Naive thymus-derived CD4-positive, alpha-beta T cell (primary cell): ENCODE measurements at places on chromosomes 3 and 15.

DNA sequence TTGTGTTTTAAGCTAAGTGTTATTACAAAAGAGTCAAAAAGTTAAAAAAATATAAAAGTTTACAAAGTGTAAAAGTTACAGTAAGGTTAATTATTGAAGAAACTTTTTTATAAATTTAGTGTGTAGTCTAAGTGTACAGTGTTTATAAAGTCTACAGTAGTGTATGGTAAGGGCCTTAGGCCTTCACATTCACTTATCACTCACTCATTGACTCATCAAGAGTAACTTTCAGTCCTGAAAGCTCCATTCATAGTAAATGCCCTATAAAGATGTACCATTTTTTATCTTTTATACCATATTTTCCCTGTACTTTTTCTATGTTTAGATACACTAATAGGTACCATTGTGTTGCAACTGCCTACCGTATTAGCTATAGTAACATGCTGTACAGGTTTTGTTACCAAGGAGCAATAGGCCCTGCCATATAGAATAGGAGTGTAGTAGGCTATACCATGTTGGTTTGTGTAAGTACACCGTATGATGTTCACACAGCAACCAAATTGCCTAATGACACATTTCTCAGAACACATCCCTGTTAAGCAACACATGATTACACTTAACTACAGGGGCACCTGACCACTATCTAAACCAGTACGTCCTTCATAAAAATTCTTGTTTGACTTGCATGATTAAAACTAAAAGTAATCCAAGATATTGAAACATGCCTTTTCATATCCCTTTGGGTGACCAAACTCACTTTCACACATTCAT lies 17.2 kb downstream of the RAD18 start:
- no peak for DNase-seq

- no peak for DNase-seq
Observed at GRCh38 chr15:87450314-87450713, 806.2 kb downstream of the NTRK3 start.

GRCh38 chr15:49501586-49501985 lies 78.5 kb downstream of the FGF7 start:
- no peak for DNase-seq

DNA sequence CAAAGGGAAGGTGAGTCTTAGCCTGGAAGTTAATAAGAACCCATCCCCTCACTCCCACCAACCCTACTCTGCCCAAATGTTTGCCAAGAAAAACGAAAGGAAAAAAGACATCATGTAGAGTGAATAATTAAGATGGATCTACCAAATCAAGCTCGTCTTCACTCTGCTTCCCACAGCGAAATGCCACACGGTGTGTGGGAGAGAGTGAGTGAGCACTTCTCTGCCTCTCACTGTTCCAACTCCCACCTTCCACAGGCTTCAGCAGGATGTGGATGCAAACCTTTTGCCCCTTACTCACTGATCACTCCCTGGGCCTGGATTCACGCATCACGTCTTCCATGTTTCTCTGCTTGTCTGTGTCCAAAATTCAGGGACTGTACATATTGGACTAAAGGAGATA lies 85.4 kb downstream of the WDR76 start:
- DNase-seq = no peak

DNA sequence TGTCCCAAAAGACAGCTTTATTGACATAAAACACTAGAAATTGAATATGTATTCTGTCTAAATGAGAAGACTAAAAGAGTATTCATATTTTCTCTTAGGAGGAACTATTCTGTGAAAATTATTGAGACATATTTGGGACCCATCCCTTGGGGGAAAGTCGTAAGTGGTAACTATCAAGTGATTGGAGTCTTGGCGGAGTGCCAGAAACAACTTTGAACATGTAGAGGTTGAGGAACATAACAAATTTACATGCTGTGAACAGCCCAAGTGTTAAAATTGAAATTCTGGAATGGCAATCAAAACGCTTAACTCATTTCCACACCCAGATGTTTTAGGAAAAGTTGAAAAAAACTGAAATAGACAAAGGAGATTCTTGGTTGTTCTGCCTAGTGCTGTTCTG lies 1034.6 kb downstream of the NSUN3 start:
- no peak for DNase-seq

DNA sequence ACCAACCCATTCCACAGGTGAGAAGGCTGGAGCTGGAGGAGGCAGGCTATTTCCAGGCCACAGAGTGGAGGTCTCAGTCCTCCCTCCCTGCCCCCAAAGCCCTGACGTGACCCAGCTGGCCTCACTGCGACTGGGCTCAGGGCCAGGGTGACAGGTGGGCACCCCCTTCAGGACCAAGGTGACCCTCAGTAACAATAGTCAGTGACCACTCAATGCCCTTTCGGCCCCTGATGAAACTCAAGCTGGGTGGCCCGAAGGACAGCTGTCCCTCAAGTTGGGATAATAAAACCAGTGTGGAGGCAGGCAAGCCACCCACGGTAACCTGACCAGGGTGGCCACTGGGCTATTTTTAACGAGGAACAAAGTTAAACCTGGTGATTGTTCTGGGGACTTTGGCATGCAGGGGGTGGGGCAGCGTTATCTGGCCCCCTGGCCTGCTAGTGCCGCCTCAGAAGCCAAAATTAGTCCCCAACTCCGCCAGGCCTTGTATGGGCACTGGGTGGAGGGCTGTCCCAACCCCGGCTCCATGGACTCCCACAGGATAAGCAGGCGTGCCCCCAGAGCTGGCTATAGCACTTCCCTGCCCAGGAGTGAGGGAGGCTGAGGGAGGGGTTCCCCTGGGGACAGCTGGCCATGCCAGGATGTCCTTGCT lies 1.1 kb downstream of the TNNC1 start:
- no peak for DNase-seq

DNA sequence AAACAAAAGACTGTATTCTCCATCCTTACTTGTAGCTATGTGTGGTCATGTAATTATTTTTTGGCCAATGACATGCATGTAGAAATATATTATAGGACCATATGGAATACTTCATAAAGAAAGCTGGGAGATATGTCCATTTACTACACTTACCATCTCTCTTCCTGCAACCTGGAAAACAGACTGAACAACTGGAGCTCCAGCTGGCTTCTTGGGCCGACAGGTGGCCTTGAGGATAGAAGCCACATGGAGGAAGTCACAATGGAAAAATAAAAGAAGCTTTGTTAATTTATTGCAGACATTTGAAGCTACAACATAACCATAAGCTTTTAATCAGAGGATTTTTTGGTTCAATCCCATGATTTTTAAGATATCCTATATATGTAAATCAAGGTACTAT lies 167.9 kb upstream of the CBLB start:
- DNase-seq = no peak

DNA sequence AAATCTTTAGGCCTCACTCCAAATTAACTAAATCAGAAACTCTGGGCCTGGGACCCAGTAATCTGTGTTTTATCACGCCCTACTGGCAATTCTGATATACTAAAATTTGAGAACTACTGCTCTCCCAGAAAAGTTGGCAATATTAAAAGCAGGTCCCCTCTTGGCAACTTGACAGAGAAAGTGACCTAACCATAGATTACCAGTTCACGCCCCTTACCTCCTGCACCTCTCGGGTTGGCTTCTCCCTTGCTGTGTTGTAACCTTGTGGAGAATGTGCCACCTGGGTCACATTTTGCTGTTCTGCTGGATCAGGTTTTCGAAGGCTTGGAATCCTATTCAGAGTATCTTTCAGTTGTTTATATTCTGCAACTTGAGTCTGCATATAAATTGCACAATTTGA lies 59.1 kb downstream of the GOLIM4 start:
- DNase-seq = no peak

- DNase-seq = no peak
Observed at GRCh38 chr3:36900474-36901443, 44.1 kb downstream of the TRANK1 start.

GRCh38 chr3:52430416-52430810 lies 14.5 kb downstream of the SEMA3G start:
- no peak for DNase-seq

DNA sequence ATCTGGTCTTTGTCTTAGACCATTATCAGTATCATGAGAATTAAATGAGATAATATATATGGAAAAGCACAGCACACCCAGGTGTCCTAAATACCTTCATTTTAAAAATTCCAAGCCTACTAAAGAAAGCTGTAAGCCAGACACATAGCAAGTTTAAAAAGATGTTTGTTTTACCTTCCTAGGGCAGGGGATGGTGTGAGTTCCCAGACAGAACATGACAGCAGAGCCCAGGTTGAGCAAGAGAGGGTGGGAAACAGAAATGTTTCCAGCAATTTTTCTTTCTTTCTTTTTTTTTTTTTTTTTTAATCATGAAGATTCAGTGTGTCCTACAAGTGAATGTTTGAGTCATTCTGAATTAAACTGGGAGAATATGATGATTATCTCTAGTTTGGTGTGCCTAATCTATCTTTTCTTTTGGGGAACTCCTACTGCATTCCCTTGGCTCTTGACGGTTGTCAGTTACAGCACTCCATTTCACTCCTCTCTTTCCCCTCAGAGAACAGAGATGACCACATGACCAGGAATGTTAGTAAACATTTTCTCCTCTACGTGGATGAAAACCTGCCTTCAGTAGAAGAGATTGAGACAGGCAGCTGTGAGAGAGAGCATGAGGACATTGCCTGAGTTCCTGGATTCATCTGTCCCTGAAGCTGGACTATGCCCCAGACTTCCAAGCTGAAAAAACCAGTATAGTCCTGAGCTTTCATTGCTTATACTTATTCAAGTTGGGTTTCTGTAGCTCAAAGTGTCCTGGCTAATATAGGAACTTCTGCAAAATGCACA lies 54.5 kb upstream of the ARL14 start:
- no peak for DNase-seq
